Thoracic aorta (tissue), 2 donors: ENCODE measurements at places on chromosomes 13 and 19. TPM values are rescaled to one million over a fixed set of nuclear protein-coding genes. Genes with fewer than 3 reads are reported as not detected.

- no peak for DNase-seq
These were observed 657 bp downstream of the PLIN3 start for GRCh38 chr19:4866595-4867424.

Gene TMEM91
- 20.0 TPM for total RNA-seq

Gene SIAH3
- not detected for total RNA-seq

GRCh38 chr13:40404407-40404806 lies 262.0 kb downstream of the FOXO1 start:
- DNase-seq: no peak

- DNase-seq: no peak
These were observed 62.4 kb downstream of the AKAP11 start for GRCh38 chr13:42334329-42334706.

- no peak for DNase-seq
These were observed 540.1 kb downstream of the GPC6 start for GRCh38 chr13:93766719-93767118.

DNA sequence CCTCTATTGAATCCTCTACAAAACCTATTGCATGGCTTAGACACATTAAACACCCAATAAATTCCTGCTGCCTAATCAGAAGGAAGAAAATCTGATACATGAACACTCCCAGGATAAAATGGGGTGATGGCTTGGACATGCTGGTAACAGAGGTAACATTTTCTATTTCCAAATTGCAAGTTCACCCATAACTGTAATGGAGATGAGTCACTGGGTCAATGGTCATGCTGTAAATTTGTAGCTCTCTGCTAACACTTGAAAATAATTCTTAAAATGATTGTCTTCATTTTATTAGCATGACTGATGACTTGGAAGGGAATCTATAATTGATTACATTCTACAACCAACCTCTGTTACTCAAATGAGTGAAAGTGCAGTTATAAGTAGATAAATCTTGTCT lies 434.1 kb downstream of the FGF14 start:
- no peak for DNase-seq

GRCh38 chr13:106480351-106480910 lies 55.0 kb downstream of the EFNB2 start:
- DNase-seq: no peak

DNA sequence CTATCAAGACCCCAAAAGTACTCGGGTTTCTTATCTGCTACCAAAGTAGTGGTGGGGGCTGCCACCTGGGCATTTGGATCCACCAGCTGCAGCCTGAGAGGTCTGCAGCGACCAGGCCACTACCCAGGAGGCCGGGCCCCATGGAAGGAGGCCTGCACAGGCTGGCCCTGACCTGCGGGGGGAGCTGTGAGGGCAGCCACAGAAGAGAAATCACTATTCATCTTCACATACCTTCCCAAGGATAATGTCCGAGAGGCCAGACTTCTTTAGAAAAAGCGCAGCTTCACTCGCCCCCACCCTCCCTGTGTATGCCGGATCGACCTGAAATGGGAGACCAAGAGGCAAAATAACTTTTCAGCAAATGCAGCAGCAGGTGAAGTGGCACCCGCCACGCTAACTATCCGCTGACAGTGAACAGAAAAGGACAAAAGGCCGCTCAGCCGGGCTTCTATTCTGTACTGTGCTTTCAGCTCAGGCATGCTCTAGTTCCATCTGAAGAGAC lies 30.1 kb downstream of the EPS15L1 start:
- no peak for DNase-seq

Gene POSTN
- total RNA-seq: 145 TPM

GRCh38 chr19:6068711-6069110 lies 41.6 kb downstream of the RFX2 start:
- DNase-seq: no peak

- no peak for DNase-seq
These were observed 193.6 kb upstream of the TSC22D1 start for GRCh38 chr13:44769686-44770085.
